Activated CD4-positive, CD25-positive, alpha-beta regulatory T cell treated with anti-CD3 and anti-CD28 coated beads, Interleukin-2, amount 50 U/mL, for 72 hours (primary cell): ENCODE measurements at places on chromosomes 5 and 9.
A peak's percentile ranks its signal among the peaks of the same experiment; 100 is the strongest.

DNA sequence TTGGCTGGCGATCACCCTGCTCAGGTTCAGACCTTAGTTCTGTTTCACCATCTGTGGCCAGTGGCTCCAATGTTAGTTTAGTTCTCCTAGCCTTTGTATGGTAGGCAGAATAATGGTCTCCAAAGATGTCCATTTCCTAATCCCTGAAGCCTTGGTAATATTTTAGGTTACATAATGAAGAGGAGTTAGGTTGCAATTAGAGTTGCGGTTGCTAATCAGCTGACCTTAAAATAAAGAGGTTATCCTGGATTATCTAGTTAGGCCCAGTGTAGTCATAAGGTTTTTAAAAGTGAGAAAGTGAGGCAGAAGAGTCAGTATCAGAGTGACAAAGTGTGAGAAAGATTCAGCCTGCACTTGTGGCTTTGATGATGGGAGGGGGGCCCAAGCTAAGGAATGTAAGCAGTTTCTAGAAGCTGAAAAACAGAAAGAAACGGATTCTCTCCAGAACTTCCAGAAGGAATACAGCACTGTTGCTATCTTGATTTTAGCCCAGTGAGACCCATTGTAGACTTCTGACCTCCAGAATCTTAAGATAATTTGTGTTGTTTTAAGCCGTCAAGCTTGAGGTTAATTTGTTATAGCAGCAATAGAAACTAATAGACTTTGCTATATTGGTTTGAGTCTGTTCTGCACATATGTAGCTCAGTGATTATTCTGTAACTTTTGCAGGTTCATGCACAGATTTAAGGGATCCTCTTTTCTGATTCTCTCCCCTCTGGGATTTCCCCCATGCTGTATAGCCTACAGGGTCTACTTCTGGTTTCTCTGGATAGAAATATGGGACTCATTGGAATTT, 21.6 kb downstream of the LNPEP start:
- DNase-seq, result no peak

DNA sequence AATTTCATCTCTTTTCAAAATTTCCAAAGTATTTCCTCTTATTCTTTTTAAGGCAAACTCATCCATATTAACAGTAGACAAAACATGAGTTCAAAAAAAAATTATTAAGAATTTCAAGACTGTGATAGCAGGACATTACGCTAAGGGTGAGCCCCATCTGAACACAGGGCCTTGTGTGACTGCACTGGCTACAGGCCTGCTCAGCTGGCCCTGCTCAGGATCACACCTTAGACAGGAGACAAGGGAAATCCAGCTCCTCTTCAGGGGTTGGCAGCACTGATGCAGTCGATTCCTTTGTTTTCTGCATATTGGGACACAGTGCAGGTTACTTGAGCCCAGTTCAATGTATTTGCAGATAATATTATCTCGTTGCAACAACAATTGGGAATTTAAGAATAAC, 444.7 kb downstream of the PLK2 start:
- DNase-seq, result no peak

DNA sequence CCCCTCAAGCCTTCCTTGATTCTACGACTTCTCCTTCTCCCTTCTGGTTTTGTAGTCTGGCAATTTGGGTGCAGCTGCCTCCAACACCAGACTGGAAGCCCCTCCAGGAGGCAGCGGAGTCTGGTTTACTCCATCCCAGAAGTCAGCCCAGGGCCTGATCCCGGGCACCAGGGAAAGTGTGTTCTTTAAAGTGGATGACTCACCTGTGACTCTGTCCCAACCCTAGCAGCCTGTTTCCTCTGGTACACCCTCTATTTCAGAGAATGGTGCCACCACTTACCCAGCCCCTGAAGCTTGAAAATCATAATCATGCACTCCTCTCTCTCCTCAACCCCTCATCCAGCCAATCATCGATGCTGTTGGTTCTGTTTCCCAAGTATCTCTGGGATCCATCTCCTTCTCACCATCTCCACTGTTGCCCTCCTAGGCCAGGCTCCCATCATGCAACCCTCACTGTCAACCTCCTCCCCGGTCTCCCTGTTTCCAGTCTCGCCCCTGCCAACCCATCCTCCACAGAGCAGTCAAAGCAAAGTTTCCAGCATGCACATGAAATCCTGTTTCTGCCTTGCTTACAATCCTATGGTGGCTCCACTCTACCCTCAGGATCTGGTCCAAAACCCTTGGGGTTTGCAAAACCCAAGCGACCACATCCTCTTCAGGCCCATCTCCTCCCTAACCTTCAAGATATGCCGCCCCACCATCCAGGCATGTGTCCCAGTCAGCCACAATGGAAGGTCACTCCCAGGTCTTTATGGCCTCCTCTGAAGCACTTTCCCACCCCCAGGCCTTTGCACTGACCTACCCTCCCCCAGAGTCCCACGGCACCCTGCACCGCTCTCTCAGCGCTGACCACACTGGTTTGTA, 10.5 kb downstream of the LHX6 start:
- DNase-seq, result no peak

DNA sequence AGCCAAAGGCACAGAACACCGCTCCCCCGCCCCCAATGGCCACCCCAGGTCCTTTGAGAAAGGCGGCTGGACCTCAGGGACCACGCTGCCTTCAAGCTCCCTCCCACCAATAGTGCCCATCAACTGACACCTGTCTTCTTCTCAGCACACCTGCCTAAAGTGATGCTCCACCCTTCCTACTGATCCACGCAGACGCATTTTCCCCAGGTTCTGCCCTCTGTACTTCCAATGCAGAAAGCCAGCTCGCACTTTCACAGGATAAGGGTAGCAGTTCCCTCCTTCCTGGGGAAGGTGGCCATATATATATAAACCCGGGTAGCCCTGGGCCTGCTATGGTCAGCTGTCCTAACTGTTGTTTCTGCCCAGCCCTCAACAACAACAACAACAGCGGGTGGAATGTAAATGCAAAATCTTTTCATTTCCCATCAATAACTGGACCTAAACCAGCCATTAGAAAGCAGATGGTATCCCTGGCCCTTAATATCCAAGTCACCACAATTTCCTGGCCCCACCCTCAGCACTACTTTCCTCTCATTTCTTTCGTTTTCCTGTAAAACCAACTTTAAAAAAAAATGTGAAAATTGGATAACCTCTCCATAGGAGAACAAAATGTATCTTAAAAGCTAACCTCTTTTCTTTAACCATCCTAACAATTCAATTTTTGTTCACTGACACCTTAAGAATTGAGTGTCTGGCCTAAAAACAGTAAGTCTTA, 1.7 kb downstream of the GOLM1 start:
- no peak for DNase-seq

DNA sequence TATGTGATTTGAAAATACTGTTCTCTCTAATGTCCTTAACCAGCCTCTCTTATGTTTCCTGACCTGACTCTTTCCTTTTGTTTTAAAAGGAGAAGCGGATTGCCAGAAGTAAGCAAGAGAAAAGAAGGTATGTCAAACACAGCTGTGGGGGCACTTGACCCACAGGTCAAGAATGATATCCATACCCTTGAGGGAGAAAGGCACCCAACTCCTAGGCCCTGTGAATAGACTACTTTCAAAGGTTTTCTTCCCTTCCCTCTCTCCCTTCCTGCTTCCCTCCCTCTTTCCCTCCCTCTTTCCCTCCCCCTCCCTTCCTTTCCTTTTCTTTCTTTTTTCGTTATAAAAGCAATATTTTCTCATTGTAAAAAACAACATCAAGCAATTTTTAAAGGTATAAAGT, 306.8 kb downstream of the TRPM3 start:
- DNase-seq, result no peak

GRCh38 chr9:96430377-96430776, 12.2 kb upstream of the ZNF367 start:
- no peak for DNase-seq

DNA sequence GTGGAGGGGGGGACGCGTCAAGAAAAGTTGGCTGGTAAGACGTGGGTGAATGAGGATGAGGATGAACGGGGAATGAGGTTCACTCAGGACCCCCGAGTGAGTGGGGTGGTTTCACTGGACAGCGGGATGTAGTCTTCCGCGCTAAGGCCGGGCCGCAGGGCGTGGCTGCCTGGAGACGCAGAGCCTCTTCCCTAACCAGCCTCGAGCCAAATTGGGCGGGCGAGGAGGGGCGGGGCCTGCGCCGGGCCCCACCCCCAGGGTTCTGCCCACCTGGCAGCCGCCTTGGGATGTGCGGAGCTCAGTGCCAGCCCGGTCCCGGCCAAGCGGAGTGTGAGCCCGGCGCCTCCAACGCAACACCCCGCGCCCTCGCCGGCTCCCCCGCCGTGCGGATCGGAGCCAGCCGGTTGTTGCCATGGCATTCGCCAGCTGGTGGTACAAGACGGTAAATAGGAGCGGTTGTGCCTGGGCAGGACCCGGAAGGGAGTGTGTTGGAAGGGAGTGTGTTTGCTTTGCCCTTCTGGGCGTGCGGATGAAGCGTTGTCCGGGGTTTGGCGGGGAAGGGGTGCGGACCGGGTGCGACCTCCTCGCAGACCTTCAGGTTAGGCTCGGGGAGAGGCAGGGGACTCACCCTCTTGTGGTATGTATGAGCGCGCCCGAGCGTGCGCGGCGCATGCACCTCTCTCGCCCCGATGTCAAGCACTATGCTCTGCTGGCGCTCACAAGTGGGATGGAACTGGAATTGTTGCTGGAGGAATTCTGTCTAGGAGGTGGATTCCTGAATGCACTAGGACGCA, 746 bp downstream of the CAST start:
- DNase-seq, result peak; percentile 86

DNA sequence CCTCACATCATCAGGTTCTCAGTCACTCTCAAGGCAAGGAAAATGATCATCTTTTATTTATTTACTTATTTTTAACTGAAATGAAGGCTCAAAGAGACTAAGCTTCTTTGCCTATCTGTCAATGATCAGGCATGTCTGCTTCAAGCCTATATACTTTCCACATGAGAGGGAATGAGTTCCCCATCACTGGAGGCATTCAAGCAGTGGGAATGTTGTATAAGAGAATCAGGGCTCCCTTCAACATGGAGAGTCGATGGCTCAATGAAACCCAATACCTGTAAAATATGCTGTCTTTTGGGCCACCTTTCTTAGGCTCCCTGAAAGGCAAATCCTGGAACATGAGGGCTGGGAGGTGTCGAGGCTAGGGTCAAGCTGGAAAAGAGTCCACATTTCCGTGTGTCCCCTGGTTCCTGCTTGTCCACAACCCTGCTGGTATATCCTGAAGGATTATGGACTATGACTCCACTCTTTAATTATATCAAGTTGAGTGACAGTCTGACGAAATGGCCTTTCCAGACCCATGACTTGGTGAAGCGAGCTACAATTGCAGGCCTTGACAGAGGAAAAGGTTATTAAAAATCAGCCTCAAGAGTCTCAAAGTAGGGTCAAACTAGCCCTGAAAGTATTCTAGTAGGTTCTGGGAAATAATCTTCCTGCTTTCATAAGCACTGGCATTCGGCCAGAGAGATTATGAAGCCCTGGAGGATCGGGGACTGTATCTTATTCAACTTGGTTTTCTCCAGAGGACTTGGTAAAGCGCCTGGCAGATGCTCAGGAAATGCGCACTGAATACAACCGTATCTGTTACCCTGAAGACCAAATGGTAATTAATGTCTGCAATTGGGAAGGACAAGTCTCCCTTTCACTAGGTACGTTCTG, 145.9 kb upstream of the TBC1D2 start:
- no peak for DNase-seq

DNA sequence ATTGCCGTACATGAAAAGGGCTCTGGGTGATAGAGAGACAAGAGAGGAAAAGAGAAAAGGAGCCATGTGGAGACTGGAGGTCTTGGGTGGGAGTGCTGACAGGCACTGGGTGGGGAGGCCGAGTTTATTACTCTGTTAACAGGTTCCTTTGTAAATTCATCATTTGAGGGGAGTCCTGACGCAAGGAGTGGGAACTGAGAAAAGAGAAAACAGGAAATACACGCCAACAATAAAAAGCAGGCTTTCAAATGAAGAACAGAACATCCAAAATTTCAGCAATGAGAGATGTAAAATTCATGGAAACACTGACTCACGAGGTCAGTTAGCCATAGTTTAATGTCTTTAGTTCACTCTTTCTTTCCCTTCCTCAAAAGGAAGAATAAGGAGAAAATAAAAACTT, 342.8 kb downstream of the TMEM167A start:
- DNase-seq, result no peak

- no peak for DNase-seq
These were observed 1.1 kb upstream of the PITX1 start for GRCh38 chr5:135034963-135035677.

- no peak for DNase-seq
These were observed 52.9 kb upstream of the MTMR12 start for GRCh38 chr5:32365623-32366022.

GRCh38 chr5:81572201-81572600, 178.3 kb upstream of the ACOT12 start:
- no peak for DNase-seq

GRCh38 chr9:131018621-131019020, 9.6 kb downstream of the LAMC3 start:
- no peak for DNase-seq

- DNase-seq, result no peak
These were observed 59.8 kb upstream of the PLEKHG4B start for GRCh38 chr5:32165-32564.

GRCh38 chr5:87787625-87788256, 375.0 kb upstream of the CCNH start:
- no peak for DNase-seq

DNA sequence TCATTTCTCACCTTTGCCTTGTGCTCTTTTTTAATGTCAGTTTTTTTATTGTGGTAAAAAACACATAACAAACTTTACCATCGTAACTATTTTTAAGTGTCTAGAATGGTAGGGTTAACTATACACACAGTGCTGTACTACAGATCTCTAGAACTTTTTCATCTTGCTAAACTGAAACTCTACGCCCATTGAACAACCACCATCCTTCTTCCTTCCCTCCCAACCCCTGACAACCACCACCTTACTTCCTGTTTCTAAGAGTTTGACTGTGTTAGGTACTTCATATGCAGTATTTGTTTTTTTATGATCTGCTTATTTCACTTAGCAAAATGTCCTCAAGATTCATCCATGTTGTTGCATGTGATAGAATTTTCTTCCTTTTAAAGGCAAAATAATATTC, 54.9 kb downstream of the PSAT1 start:
- DNase-seq, result no peak

DNA sequence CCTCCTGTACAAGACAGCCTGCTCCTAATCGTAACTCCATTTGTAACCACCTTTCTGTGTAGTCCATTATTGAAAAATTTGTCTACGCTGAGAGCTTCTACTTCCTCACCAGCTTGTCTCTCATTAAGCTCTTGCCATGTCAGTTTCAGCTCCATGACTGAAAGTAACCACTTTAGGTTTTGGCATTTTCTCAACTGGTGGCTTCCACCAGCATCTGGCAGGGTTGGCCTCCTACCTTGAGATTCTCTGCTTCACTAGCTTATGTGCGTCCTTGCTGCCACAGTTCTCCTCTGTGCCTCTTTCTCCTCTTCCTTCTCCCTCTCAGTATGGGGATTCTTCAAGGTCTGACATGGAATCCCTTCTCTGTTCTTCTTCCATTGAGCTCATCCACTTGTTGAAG, 31.8 kb downstream of the F2RL2 start:
- no peak for DNase-seq

DNA sequence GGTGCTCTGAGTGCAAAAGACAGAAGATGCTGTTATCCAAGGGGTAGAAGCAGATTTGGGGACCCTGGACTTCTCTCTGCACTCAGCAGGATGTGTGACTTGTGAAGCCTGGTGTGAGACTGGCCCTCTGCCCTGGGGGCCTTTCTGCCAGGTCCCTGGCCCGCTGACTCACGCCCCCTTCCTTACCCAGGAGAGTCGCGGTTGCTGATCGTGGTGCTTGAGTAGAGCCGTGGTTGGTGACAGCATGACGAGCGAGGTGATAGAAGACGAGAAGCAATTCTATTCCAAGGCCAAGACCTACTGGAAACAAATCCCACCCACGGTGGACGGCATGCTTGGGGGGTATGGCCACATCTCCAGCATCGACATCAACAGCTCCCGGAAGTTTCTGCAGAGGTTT, 6.5 kb downstream of the NTMT1 start:
- no peak for DNase-seq

- DNase-seq, result no peak
These were observed 29.7 kb upstream of the FAM169A start for GRCh38 chr5:74895906-74896305.
